Stomach (tissue), 19 donors: ENCODE measurements at places on chromosomes 16 and 17. TPM values are rescaled to one million over a fixed set of nuclear protein-coding genes. Genes with fewer than 3 reads are reported as not detected.

The CDIPT gene
- total RNA-seq: 91.5 TPM

The NACA2 gene
- total RNA-seq: not detected

The KIF2B gene
- not detected for total RNA-seq

The TBC1D16 gene
- 16.5 TPM for total RNA-seq

The TBX2 gene
- 17.4 TPM for total RNA-seq

The ZNF19 gene
- total RNA-seq: 6.8 TPM

DNA sequence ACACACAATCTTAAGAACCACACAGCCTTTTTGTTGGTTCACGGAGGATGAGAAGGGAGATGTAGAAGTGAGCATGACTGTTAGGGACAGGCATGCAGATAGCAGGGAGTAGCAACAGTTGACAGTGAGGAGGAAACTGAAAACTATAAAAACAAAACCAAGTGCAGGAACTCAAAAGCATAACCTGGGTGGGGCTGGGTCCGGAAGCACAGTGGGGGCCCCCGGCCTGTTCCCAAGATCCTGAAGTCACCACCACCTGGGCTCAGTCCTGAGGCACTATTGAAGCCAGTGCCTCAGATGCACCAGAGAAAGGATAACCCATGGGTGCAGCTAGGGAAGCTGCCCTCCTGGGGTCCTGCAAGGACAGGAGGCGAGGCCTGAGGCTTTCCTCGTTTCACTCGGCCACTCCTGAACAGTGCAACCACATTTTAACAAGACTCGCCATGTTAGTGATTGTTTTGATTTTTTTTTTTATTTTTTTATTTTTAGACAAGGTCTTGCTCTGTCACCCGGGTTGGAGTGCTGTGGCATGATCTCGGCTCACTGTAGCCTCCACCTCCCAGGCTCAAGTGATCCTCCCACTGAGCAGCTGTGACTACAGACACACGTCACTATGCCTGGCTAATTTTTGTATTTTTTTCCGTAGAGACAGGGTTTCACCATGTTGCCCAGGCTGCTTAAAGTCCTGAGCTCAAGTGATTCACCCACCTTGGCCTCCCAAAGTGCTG lies 27.7 kb upstream of the CBX4 start:
- H3K36me3 ChIP-seq: no peaks in the 10 kb centered on the region
- H3K27me3 ChIP-seq: no peaks in the 10 kb centered on the region
- no peaks in the 10 kb centered on the region for H3K4me1 ChIP-seq
- no peak overlapping the region for H3K27ac ChIP-seq
- DNase-seq: no peak

DNA sequence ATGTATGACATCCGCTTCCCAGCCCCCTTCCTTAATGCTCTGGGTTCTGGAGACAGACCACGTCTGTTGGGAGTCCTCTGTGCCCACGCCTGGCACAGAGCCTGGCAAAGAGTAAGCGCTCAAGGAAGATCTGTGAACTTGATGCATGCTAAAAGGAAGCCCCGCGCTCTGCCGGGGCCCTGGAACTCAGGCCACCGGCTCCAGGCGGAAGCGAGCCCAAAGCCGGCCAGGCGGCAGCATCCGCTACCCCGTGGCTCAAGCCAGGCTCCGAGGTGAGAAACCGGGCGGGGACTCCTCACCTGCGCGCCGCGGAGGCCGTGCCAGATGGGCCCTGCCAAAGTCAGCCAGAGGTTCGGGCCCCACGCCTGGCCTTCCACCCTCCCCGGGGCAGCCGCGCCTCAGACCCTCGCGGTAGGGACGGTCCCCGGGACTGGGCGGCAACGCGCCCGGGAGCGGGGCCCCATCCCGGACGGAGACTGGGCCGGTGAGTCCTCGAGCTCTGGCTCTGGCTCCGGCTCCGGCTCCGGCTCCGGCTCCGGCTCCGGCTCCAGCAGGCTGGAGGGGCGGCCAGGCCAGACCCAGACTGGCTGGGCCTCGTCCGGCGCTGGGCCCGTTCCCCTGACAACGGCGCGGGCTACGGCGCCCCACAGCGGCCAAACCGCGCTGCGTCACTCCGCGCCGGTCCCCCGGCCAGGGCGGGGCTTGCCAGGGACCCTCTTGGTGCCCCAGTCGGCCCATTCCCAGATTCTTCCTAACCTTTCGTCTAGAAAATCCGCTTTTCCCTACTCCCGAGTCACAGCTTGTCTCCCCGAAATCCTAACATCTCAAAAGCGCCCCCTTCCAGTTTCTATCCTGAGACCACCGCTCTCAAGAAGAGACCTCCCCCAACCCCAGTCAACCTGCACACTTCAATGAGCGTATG lies at the start of gene ZDHHC1:
Gene ZDHHC1, minus strand, starts transcription at position 606 of the 922 bp plus-strand sequence. CDS start 8,702 bp downstream, outside the sequence.
- H3K27me3 ChIP-seq: no peaks in the 10 kb centered on the region
- H3K27ac ChIP-seq: peak within 1 kb of the TSS; percentile 61
- H3K4me3 ChIP-seq: peak within 1 kb of the TSS; percentile 83
- H3K36me3 ChIP-seq: no peaks in the 10 kb centered on the region

DNA sequence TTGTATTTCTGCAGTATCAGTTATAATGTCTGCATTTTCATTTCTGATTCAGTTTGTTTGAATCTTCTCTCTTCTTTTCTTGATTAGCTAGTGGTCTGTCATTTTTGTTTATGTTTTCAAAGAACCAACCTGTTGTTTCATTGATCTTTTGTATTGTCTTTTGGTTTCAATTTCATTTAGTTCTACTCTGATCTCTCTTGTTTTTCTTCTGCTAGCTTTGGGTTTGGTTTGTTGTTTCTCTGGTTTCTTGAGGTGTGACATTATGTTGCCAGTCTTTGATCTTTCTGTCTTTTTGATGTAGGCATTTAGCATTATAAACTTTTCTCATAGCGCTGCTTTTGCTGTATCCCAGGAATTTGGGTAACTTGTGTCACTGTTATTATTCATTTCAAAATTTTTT lies 107.2 kb downstream of the PHKB start:
- H3K36me3 ChIP-seq: peaks cover 32% of the 10 kb centered on the region
- no peak overlapping the region for H3K4me3 ChIP-seq
- H3K27ac ChIP-seq: no peak overlapping the region

GRCh38 chr17:17235212-17236174 lies 1.5 kb downstream of the FLCN start:
- peaks cover 37% of the 10 kb centered on the region for H3K4me1 ChIP-seq
- no peaks in the 10 kb centered on the region for H3K27me3 ChIP-seq
- H3K27ac ChIP-seq: peak overlapping the region; percentile 95
- H3K4me3 ChIP-seq: peak overlapping the region; percentile 99
- H3K36me3 ChIP-seq: peaks cover 26% of the 10 kb centered on the region

- no peaks in the 10 kb centered on the region for H3K36me3 ChIP-seq
- no peak overlapping the region for H3K4me3 ChIP-seq
- H3K27me3 ChIP-seq: no peaks in the 10 kb centered on the region
Observed at GRCh38 chr17:19024101-19025078, 19.8 kb upstream of the FAM83G start.

GRCh38 chr17:4142107-4142900 lies 526 bp downstream of the ZZEF1 start:
- H3K4me1 ChIP-seq: peaks cover 59% of the 10 kb centered on the region
- H3K36me3 ChIP-seq: peaks cover 10% of the 10 kb centered on the region
- DNase-seq: peak; percentile 68
- peak overlapping the region; percentile 100 for H3K4me3 ChIP-seq
- H3K27me3 ChIP-seq: no peaks in the 10 kb centered on the region

GRCh38 chr16:86975445-86975844 lies 341.7 kb downstream of the C16orf95 start:
- H3K4me1 ChIP-seq: no peaks in the 10 kb centered on the region
- no peaks in the 10 kb centered on the region for H3K36me3 ChIP-seq
- DNase-seq: no peak
- no peaks in the 10 kb centered on the region for H3K27me3 ChIP-seq

GRCh38 chr17:80569924-80570323 lies 25.3 kb downstream of the RPTOR start:
- H3K4me3 ChIP-seq: no peak overlapping the region
- H3K4me1 ChIP-seq: no peaks in the 10 kb centered on the region
- H3K27me3 ChIP-seq: no peaks in the 10 kb centered on the region
- H3K36me3 ChIP-seq: no peaks in the 10 kb centered on the region

GRCh38 chr17:2933606-2934005 lies 129.8 kb downstream of the OR1D5 start:
- peaks cover 13% of the 10 kb centered on the region for H3K4me1 ChIP-seq
- H3K36me3 ChIP-seq: peaks cover 14% of the 10 kb centered on the region
- no peak overlapping the region for H3K4me3 ChIP-seq
- no peak for DNase-seq

DNA sequence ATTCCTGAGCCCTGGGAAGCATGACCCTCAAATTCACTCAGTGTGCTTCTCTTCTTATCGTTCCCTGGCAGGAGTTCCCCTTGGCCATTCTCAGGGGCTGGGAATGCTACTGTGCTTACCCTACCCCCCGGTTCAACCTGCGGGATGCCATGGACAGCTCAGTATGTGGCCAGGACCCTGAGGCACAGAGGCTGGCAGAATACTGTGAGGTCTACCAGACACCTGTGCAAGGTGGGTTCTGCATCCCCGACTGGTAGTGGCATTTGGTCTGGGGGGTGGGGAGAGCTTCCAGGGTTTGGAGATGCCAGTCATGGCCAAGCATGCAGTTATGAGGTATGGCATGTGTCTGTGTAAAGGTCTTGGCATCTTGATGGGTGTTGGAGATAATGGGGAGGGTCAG lies 39.4 kb downstream of the WSCD1 start:
- H3K27ac ChIP-seq: no peak overlapping the region
- no peaks in the 10 kb centered on the region for H3K27me3 ChIP-seq
- no peak for DNase-seq
- H3K4me3 ChIP-seq: no peak overlapping the region
- no peaks in the 10 kb centered on the region for H3K4me1 ChIP-seq

- H3K4me1 ChIP-seq: no peaks in the 10 kb centered on the region
- no peak for DNase-seq
- H3K27me3 ChIP-seq: no peaks in the 10 kb centered on the region
- H3K4me3 ChIP-seq: no peak overlapping the region
Observed at GRCh38 chr17:8865811-8866210, 1.7 kb downstream of the PIK3R6 start.

GRCh38 chr17:56912105-56912999 lies 1.5 kb downstream of the TRIM25 start:
- peak overlapping the region; percentile 94 for H3K27ac ChIP-seq
- peaks cover 16% of the 10 kb centered on the region for H3K36me3 ChIP-seq
- peak overlapping the region; percentile 75 for H3K4me3 ChIP-seq
- H3K4me1 ChIP-seq: peaks cover 57% of the 10 kb centered on the region
- H3K27me3 ChIP-seq: no peaks in the 10 kb centered on the region

DNA sequence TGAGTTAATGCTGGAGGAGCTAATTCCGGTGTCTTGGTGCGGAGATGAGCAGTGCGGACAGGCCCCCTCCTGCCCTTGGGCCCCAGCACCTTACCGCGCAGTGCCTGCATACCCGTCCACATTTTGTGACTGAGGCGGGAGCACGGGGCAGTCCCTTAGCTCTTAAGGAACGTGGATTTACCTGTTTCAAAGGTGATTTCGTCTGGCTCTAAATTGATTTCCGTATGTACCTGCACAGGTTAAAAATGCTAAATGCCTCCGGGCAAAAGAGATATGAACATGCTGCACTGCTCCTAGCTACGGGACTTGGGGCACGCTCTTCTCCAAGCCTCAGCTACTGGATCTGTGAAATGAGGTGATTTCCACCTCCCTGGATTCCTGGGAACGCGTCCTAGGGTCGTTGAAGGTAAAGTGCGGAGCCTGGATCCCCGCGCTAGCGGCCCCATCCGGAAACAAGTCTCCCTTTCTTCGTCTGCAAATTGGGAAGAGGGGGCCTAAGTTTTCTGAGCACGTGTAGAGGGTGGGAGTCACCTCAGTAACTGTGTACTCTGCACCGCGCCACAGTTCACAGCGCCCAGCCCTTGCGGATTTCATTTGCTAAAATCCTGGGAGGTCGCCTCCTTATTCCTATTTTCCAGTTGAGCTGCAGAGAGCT lies 669 bp upstream of the CRISPLD2 start:
- peaks cover 35% of the 10 kb centered on the region for H3K4me1 ChIP-seq
- no peaks in the 10 kb centered on the region for H3K36me3 ChIP-seq

GRCh38 chr17:81844887-81845286 lies 10.0 kb upstream of the PPP1R27 start:
- no peaks in the 10 kb centered on the region for H3K27me3 ChIP-seq
- H3K4me1 ChIP-seq: no peaks in the 10 kb centered on the region
- peaks cover 67% of the 10 kb centered on the region for H3K36me3 ChIP-seq
- no peak for DNase-seq
- H3K4me3 ChIP-seq: no peak overlapping the region

GRCh38 chr16:84461029-84461412 lies 43.4 kb downstream of the MEAK7 start:
- peaks cover 7% of the 10 kb centered on the region for H3K4me1 ChIP-seq
- H3K36me3 ChIP-seq: peaks cover 26% of the 10 kb centered on the region
- DNase-seq: no peak
- H3K4me3 ChIP-seq: no peak overlapping the region

DNA sequence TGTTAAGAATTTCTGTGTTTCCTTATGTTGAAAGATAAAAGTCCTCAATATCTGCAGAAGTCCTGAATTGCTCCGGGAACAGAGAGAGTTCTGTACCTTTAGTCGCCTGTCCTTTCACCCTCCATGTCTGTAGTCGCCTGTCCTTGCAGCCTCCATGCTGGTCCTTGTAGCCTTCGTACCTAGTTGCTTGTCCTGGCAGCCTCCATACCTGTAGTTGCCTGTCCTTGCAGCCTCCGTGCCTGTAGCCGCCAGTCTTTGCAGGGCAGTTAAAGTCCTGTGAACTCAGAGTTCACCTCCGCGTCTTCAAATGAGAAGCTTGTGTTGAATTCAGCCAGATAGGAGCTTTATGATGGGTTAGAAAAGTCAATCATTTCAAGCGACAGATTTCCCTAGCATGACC lies 19.5 kb upstream of the ITGAX start:
- H3K27me3 ChIP-seq: peaks cover 21% of the 10 kb centered on the region
- no peak for DNase-seq
- no peaks in the 10 kb centered on the region for H3K4me1 ChIP-seq
- no peak overlapping the region for H3K27ac ChIP-seq

- peak overlapping the region; percentile 38 for H3K27ac ChIP-seq
- no peaks in the 10 kb centered on the region for H3K36me3 ChIP-seq
- no peak for DNase-seq
Observed at GRCh38 chr17:56919717-56920116, 5.9 kb upstream of the TRIM25 start.

DNA sequence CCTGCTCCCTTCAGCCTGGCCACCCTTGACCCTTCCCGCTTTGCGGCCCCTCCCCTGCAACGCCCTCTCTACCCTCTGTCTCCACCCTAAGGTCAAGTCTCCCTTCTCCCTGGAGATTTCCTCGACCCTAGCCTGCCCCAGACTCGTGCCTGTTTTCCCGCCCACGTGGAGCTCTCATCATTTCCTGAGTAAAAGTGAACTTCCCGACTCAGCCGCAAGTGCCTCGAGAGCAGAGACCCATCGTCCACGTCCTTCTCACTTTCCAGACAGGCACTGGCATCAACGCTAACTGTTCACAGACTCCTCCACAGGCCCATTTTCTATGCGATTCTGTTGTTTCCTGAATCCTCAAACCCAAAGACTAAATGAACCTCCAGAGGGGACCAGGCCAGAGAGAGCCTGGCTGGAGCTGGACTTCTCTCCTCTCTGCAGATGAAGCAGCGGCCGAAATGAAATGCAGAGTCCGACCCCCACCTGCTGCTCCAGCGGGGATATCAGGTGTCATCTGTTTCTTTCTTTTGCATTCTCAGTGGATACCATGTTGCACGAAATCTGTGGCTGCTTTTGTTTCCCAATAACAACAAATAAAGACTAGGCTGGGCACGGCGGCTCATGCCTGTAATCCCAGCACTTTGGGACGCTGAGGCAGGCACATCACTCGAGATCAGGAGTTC lies 52.5 kb downstream of the RTN4RL1 start:
- DNase-seq: no peak
- no peak overlapping the region for H3K4me3 ChIP-seq
- peaks cover 6% of the 10 kb centered on the region for H3K4me1 ChIP-seq
- H3K27me3 ChIP-seq: no peaks in the 10 kb centered on the region

- no peak overlapping the region for H3K4me3 ChIP-seq
- H3K27ac ChIP-seq: no peak overlapping the region
- no peaks in the 10 kb centered on the region for H3K36me3 ChIP-seq
- H3K4me1 ChIP-seq: no peaks in the 10 kb centered on the region
Observed at GRCh38 chr16:49011901-49012300, 269.7 kb downstream of the CBLN1 start.
